ENCODE measurements at places on chromosomes 5 and 9. TPM values are rescaled to one million over a fixed set of nuclear protein-coding genes. Genes with fewer than 3 reads are reported as not detected.

The SGCD gene
- polyA plus RNA-seq, result 0.46 TPM

The RANBP17 gene
- polyA plus RNA-seq, result 2.1 TPM

The GCNT4 gene
- 20.7 TPM for polyA plus RNA-seq

The KLF4 gene
- polyA plus RNA-seq, result 28.1 TPM

DNA sequence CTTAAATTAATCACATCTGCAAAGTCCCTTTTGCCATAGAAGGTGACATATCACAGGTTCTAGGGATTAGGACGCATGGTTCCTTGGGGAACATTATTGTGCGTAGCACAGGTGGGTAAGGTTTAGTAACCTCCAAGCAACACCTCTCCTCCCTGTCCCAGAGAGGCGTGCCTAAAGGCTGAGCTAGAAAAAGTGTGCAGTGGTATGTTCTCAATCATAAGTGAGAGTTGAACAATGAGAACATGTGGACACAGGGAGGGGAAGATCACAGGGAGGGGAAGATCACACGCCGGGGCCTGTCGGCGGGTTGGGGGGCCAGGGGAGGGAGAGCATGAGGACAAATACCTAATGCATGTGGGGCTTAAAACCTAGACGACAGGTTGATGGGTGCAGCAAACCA lies 14.9 kb downstream of the DAB2IP start:
- no peak overlapping the region for H3K27ac ChIP-seq
- H3K4me1 ChIP-seq, result no peaks in the 10 kb centered on the region
- H3K27me3 ChIP-seq, result no peaks in the 10 kb centered on the region

- DNase-seq, result no peak
- H3K4me1 ChIP-seq, result no peaks in the 10 kb centered on the region
- H3K36me3 ChIP-seq, result no peaks in the 10 kb centered on the region
- H3K4me3 ChIP-seq, result no peak overlapping the region
Measured at GRCh38 chr9:6942406-6942805, 184.6 kb downstream of the KDM4C start.

DNA sequence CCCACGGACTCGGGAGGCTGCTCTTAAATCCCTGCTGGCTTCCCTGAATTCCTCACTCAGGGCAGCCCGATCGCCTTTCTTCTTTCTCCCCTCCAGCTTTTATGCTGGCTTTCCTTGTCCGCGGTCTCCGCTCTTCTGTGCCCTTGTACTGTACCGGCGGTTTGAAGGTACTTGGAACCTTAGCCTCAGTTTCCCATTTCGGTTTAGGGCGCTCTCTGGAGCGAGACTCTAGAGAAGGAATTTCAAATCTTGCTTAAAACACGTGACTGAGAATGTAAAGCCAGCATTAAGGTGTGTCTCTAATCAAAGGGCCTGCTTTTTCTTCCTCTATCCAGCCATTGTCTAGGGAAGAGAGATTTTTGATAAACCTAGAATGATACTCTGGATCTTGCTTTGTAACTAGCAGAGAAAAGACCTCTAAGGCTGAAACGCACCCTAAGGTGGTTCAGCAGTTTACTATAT lies 650 bp downstream of the GPR107 start:
- no peaks in the 10 kb centered on the region for H3K27me3 ChIP-seq
- H3K27ac ChIP-seq, result peak overlapping the region; percentile 62
- H3K36me3 ChIP-seq, result peaks cover 12% of the 10 kb centered on the region
- H3K4me3 ChIP-seq, result peak overlapping the region; percentile 65
- DNase-seq, result no peak

DNA sequence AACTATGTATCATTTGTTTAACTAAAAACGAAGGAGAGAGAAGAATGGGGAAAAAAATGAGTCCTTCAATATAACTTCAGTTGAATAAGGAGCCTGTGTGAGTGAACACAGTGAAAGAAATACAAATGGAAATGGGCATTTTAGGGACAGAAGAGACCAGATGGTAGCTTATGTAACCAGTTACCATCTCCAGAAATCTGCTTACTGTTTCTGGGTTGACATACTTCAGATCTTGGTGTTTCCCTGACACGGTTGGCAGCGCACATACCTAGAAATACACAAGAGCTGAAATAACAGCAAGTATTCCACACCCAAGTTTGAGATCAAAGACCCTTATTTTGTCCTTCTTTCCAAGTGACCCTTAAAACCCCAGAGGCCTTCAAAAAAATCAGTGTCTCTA lies 14.9 kb upstream of the GFRA3 start:
- no peak overlapping the region for H3K4me3 ChIP-seq
- no peak overlapping the region for H3K27ac ChIP-seq
- no peak for DNase-seq
- H3K27me3 ChIP-seq, result no peaks in the 10 kb centered on the region
- peaks cover 33% of the 10 kb centered on the region for H3K36me3 ChIP-seq
